NCI-H2081 (cell line): ENCODE measurements at places on chromosomes 11 and 22.
A peak's percentile ranks its signal among the peaks of the same experiment; 100 is the strongest.

- DNase-seq = no peak
Observed at GRCh38 chr11:7673724-7674434, 579 bp upstream of the CYB5R2 start.

DNA sequence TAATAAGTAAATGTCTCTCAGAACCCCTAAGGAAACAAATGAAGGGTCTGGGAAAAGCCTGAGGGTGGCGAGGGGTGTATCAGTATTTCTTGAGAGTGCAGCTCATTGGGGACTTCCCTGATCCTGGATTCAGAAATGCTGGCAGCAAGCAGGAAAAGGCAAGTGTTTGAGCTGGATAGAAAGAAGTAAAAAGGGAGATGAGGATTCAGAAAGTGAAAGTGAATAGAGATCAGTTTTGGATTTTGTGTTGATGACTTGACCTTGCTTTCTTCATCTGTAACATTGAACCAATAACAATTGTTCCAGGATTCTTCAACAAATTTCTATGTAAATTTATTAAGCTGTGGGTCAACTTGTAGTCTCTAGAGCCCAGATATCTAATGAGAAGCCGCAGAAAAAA is 66.9 kb upstream of the CTSC start:
- DNase-seq = no peak

DNA sequence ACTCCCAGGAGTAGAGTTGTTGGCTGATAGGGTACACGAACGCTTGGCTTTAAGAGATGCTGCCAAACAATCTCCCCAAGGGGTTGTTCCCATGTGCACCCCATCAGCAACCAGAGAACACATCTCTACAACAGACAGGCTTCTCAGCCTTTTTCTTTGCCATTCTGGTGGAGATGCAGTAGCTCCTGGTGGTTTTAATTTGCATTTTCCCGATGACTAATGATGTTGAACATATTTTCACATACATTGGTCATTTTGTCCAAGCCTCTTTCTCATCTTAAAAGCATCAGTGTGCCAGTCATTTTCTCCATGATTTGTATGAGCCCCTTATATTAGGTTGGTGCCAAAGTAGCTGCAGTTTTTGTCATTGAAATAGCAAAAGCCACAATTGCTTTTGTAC is 21.8 kb downstream of the DHCR7 start:
- no peak for DNase-seq

- no peak for DNase-seq
Observed at GRCh38 chr11:65452806-65453490, 30.4 kb downstream of the NEAT1 start.

DNA sequence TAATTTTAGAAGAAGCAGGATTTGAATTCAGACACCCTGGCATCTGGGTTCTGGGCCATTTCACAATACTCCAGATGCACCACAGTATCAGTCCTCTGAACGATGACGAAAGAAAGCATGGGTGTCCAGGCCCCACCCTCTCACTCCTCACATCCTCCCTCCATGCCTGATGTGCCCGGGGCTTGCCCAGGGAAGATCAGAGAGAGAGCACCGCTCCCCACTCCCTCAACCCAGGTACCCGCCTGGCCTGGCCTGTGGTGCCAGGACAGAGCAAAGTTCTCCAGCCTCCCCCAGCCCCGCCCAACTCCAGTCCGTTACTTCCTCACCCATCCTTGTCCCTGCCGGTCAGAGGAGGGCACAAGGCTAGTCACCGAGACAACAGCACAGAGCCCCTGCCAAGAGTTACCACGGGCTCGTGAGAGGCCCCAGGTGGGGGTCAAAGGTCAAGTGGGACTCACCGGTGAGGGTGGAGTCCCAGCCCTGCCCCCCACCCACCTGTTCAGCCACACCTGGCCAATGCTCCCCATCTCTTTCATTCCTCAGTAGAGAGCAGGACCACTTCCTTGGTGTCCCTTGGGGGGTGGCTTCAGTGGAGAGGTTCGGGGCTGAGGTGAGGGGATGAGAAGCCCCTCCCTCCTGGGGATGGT is 8.1 kb downstream of the BCL9L start:
- DNase-seq = no peak

DNA sequence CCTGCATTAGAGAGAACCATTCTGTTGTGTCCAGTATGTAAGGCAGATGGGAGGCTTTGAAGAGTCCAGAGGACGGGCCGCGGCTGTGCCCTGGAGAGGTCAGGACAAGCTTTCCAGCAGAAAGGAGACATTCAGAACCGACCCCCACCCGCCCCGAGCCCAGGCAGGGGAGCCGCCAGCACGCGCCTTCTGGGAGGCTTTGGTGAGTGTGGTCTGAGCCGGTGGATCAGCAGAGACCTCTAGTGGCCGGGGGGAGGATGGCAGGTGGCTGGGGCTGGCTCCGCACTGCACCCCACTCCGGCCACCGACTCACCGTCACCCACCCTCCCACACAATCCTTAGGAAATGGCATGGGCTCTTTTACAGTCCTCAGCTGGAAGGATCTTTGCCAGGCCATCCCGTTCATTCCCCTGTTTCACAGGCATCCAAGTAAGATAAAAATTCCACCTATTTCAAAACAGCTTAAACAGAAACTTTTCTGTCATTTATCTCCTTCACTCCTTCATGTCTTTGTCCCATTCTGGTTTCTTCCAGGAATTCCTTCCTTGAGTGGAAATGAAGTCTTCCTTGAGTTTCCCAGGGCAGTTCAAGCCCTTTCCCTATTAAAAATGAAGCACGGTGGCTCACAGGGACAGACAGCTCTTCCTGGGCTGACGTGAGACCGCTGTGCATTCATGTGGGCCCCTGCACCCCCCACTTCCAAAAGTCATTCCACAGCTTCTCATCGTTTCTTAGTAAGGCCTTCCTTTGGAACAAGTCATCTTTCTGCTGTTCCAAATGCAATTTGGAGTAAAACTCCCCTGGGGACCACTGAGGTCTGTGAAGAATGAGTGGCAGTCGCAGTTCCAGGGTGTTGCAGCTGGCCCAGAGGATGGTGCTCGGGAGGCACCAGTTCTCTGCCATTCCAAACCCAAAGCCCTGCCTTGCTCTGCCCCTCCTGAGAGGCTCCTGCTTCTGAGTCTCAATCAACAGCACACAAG is 91.0 kb downstream of the FEZ1 start:
- DNase-seq = peak; percentile 39

- no peak for DNase-seq
Observed at GRCh38 chr22:32342977-32343376, 14.7 kb upstream of the RFPL3 start.

GRCh38 chr11:120178561-120179056 is 32.2 kb upstream of the OAF start:
- no peak for DNase-seq

GRCh38 chr11:94449029-94449428 is 44.6 kb downstream of the MRE11 start:
- no peak for DNase-seq

- DNase-seq = no peak
Observed at GRCh38 chr11:80240245-80240644, 799.4 kb upstream of the TENM4 start.

- DNase-seq = no peak
Observed at GRCh38 chr11:47359586-47359985, 7.1 kb upstream of the MYBPC3 start.

- DNase-seq = no peak
Observed at GRCh38 chr22:20587206-20587958, 80.0 kb downstream of the MED15 start.

DNA sequence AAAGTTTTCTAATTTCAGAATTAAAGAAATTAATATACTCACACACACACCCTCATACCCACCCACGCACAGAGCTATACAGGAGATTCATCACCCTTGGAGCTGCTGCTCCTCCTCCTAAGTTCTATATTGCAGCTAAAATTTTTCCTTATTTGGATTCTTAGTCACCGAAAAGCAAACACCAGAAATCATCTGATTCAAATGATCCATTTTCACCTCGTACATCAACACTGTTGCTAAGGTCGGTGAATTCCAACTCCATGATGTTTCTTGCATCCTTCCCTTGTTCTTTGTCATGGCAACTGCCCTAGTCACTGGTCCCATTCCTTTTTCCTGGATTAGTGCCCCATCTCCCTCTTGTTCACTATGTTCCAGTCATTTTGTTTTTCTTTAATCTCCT is 286.2 kb downstream of the GRM5 start:
- DNase-seq = no peak
